ENCODE measurements at places on chromosomes 7 and 10. TPM values are rescaled to one million over a fixed set of nuclear protein-coding genes. Genes with fewer than 3 reads are reported as not detected.

The PLEKHS1 gene
- polyA plus RNA-seq: not detected

The A1CF gene
- polyA plus RNA-seq: not detected

The CLEC5A gene
- not detected for polyA plus RNA-seq

The GNG11 gene
- 0.16 TPM for polyA plus RNA-seq

The TECTB gene
- polyA plus RNA-seq: not detected

The ANTXRL gene
- not detected for polyA plus RNA-seq

The GFRA1 gene
- 13.9 TPM for polyA plus RNA-seq

The MKX gene
- polyA plus RNA-seq: not detected

The ECHDC3 gene
- polyA plus RNA-seq: 0.64 TPM

The LRRC18 gene
- not detected for polyA plus RNA-seq

The CH25H gene
- polyA plus RNA-seq: 0.22 TPM

The ANXA8L1 gene
- not detected for polyA plus RNA-seq

The NEUROG3 gene
- not detected for polyA plus RNA-seq
